Fibroblast of gingiva (primary cell): ENCODE measurements at places on chromosomes 16 and 17.

- no peak for DNase-seq
Observed at GRCh38 chr16:49914657-49915056, 58.7 kb upstream of the ZNF423 start.

GRCh38 chr17:29844339-29845048, 85.5 kb downstream of the SSH2 start:
- no peak for DNase-seq

DNA sequence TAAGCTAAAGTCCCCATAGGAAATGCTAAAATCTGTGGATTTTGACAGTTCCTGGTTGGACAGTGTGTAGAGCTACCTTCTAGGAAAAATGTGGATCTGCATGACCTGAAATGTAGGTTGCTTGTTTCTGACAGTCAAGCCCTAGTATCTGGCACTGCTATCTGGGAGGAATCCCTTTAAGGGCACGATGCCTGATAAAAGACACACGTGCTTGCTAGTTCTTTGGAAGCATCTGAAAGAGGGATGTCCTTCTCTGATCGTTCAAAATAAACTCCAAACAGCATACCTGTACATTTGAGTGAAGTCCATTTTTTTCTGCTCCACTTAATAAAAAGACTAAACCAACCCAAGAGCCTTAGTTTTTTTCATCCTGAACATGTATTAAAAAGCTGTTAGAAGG, 101.3 kb downstream of the CDK5R1 start:
- DNase-seq, result no peak

DNA sequence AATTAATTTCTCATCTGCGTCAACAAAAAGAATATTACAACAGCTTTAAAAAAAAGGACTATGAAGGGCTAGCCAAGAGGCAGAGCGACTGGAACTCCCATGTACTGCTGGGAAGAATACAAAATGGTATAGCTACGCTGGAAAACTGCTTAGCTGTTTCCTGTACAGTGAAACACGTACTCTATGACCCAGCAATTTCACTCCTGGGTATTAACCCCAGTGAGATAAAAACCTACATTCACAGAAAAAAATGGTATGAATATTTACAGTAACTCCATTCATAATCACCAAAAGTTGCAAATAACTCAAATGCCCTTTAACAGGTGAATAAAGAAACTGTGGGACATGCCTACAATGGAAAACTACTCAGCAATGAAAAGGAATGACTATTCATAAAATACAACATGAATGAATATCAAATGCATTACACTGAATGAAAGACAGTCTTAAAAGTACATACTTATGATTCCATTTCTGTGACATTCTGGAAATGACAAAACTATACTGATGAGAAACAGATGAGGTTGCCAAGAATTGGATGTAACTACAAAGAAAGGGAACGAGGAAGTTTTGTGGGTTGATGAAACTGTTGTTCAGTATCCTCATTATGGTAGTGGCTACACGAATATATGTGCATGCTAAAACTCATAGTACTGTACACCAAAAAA, 27.6 kb downstream of the CMTM4 start:
- DNase-seq, result peak; percentile 88

DNA sequence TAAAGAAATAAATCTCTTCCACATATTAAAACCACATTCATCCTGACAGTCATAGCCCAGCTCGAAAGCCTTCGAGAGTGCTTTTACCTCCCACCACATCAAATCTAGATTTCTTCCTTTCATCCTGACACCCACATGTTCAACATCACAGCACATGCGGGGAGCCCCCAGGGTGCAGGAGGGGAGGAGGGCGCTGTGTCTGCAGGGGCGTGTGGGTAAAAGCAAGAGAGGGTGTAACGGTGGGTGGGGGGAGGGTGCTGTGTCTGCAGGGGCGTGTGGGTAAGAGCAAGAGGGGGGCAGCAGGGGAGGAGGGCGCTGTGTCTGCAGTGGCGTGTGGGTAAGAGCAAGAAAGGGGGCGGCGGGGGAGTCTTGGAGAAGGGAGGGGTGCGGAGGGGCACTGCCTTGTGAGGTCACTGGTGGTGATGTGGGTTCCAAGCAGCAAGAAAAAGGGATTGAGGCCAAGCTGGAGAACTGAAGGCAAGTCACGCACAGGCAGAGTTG, 34.7 kb downstream of the ADCY9 start:
- peak; percentile 39 for DNase-seq
